ENCODE measurements at places on chromosomes 5 and 9. TPM values are rescaled to one million over a fixed set of nuclear protein-coding genes. Genes with fewer than 3 reads are reported as not detected.

GRCh38 chr5:108320231-108320630, 61.7 kb downstream of the FBXL17 start:
- no peak for DNase-seq
- H3K4me3 ChIP-seq, result no peak overlapping the region
- no peaks in the 10 kb centered on the region for H3K4me1 ChIP-seq
- no peaks in the 10 kb centered on the region for H3K36me3 ChIP-seq
- H3K27me3 ChIP-seq, result no peaks in the 10 kb centered on the region
- H3K27ac ChIP-seq, result no peak overlapping the region

DNA sequence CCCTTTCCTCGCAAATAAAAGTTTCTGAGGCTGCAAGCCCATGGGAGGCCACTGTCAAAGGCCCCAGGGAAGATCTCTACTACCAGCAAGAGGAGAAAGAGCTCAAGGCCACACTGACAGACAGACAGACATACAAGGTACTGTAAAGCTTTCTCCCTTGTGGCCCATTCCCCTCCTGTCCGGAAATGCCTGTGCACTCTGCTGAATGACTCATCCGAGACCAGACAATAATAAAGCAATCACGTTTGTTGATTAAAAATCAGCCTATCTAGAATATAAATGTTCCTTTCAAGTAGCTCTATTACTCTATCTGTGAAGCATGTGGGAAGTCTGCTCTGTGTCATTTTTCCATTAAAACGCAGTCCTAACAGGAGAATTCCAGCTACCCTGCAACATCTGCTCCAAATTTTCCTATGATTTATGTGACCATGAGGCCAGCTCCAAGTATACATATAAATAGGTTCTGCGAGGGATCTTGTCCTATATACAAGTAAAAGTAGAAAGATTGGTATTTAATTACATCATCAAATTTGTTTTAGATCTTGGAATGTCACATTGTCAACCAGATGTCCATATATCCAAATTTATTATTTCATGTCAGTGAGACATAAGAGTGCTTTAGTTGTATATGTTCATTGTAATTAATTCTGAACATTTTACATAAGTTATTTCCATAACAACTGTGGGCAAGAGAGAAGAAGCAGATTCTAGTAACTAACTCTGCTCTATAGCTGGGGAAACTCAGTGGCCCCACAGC, 34.7 kb upstream of the TGFBI start:
- no peak for DNase-seq
- H3K27me3 ChIP-seq, result no peaks in the 10 kb centered on the region
- no peak overlapping the region for H3K4me3 ChIP-seq
- H3K36me3 ChIP-seq, result no peaks in the 10 kb centered on the region
- peaks cover 4% of the 10 kb centered on the region for H3K4me1 ChIP-seq
- H3K27ac ChIP-seq, result no peak overlapping the region

- no peak overlapping the region for H3K27ac ChIP-seq
- no peaks in the 10 kb centered on the region for H3K36me3 ChIP-seq
- H3K4me3 ChIP-seq, result no peak overlapping the region
- H3K27me3 ChIP-seq, result no peaks in the 10 kb centered on the region
- no peaks in the 10 kb centered on the region for H3K4me1 ChIP-seq
Measured at GRCh38 chr5:160448886-160449285, 27.2 kb downstream of the PTTG1 start.

DNA sequence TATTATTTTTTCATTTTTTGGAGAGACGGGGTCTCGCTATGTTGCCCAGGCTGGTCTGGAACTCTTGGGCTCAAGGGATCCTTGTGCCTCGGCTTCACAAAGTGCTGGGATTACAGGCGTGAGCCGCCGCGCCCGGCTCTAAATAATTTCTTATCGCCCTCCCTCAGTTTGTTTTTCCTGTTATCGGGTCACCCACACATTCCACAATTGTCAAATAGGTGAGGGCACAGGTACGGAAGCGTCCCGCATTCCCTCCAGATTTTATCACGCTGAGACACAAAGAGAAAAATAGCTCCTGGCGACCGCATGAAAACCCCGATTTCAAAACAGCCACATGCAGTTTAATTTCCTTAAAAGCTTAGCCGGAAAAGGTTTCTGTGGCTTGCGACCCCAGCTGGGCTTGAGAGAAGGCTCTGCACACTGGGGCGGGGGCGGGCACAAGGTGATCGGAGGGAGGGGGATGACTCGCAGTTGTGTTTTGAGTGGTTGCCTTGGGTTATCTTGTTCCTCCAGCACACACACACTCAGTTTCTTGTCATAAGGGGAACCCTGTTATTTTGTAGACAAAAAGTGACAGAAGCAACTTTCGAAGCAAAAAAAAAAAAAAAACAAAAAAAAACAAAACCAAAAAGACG, 717 bp upstream of the IQGAP2 start:
- H3K36me3 ChIP-seq, result no peaks in the 10 kb centered on the region
- peak overlapping the region; percentile 83 for H3K27ac ChIP-seq
- H3K4me3 ChIP-seq, result peak overlapping the region; percentile 56
- peak; percentile 61 for DNase-seq

The CDH6 gene
- total RNA-seq, result 13.2 TPM
